ENCODE measurements at places on chromosomes 7 and 10. TPM values are rescaled to one million over a fixed set of nuclear protein-coding genes. Genes with fewer than 3 reads are reported as not detected.

COL28A1 gene
- total RNA-seq, result 3.8 TPM

SCIN gene
- total RNA-seq, result 0.31 TPM

CTAGE4 gene
- 0.14 TPM for total RNA-seq

FAM25C gene
- total RNA-seq, result not detected

DNA sequence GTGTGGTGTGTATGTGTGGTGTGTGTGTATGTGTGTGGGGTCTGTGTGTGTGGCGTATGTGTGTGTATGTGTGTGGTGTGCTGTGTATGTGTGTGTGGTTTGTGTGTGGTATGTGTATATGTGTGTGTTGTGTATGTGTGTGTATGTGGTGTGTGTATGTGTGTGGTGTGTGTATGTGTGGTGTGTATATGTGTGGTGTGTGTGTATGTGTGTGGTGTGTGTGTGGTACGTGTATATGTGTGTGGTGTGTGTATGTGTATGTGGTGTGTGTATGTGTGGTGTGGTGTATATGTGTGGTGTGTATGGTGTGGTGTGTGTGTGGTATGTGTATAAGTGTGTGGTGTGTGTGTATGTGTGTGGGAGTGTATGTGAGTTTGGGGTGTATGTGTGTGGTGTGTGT is 428.7 kb downstream of the PAXIP1 start:
- no peak for DNase-seq

PARP12 gene
- 9.9 TPM for total RNA-seq

GRCh38 chr7:142196066-142196840 is 61.6 kb downstream of the PRSS58 start:
- no peak for DNase-seq

GRCh38 chr10:76085002-76085816 is 653.8 kb downstream of the LRMDA start:
- DNase-seq, result no peak

DNA sequence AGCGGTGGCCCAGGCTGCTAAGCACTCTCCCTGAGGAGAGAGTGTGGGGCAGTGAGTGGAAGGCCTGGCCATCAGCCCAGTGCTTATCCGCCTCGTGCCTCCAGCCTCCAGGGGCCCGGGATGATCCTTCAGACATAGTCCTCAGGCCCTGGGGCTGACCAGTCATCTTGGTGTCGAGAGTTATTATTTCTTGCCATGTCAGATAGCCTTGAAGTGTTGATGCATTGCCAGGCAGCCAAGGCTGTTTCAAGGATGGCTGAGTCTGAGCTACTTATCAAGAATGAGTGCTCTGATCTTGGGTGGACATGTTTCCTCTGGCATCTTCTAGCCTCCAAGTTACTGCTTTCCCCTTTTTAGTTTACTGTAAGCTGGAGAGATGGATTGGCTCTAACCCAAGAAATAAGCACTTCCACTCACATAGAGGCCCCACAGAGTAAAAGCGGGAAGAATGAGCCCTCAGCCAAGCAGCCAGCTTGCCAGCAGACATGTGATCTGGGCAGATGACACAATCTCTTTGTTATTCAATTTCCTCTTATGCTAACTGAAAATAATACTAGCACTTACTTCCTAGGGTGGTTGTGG is 136.5 kb upstream of the NAMPT start:
- peak; percentile 89 for DNase-seq

NUTM2E gene
- total RNA-seq, result 0.59 TPM

DNA sequence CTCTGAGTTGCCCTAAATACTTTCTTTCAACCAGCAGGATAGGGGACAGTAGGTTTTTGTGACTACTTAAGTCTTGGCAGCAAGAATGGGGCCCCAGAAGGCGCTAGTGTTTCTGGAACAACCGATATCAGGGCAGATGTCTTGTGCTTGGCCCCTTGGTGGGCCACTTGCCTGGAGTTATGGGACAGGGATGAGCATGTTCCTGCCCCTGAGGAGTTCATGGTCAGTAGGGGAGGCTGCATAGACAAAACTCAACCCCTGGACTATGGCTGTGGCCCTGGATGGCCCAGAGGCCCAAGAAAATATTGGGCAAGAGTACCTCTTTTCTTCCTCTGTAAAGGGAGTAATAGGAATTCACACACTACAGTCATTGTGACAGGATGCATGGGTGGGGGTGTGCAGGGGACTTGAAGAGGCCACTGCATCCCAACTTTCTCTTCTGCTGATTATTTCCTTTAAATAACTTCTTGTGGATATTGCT is 57.7 kb upstream of the IGFBP3 start:
- peak; percentile 37 for DNase-seq

DNA sequence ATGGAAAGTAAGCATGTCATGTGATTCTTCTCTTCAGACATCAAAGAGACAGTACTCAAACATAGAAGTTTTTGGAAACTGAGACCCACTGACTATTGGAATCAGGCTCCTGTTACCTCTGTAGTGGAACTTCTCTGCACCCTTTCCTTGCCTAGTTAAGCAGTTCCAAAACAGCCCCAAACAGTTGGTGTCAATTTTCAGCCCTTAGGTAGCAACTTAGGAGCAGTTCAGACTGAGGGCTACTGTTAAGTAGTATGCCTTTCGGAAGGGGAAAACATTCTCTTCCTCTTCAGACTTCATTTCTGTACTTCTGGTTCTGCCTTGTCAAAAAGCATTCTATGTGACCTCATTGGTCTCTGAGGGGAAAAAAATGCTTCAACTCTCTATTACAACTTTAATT is 85.7 kb downstream of the ZNF277 start:
- DNase-seq, result no peak

HMX3 gene
- not detected for total RNA-seq

AKR1C2 gene
- total RNA-seq, result 55.5 TPM

- no peak for DNase-seq
Measured at GRCh38 chr7:7798510-7798909, 80.1 kb upstream of the RPA3 start.

- peak; percentile 29 for DNase-seq
Measured at GRCh38 chr7:505171-505570, 14.5 kb downstream of the PDGFA start.

DNA sequence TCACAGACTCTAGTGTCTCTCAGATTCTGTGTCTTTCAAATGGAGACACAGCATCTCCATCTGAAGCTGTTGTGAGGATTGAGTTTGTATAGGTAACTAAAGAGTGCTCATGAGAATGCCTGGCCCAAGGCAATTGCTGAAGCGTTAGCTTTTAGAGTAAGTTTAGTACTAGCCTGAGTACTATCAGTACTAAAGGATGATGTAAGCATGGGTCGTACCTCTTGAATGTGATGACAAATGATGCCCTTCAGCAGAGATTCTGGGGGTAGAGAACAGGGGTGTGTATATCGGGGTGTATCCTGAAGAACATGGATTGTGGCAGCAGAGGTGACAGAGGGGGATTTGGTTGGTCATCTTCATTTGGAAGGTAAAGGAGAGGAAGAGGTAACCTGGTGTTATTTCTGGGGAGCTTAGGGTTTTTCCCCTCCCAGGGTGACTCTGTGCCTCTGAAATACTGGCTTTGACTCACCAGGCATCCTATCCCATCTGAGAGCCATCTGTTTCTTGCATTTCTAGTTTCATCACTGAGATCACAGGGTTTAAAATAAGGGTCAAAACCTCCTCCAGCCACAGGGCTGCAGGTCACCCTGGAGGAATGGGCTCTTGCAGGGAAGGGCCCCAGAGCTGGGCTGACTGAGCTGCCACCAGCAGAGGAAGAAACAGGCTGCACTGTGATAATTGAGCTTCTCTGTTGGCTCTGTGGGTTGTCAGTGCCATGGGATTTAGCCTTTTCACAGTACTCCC is 756.0 kb downstream of the KCNMA1 start:
- DNase-seq, result no peak

SDK1 gene
- 2.4 TPM for total RNA-seq

GPR85 gene
- 3.4 TPM for total RNA-seq

- no peak for DNase-seq
Measured at GRCh38 chr10:2897619-2898508, 169.5 kb upstream of the PFKP start.

NODAL gene
- total RNA-seq, result not detected

DNA sequence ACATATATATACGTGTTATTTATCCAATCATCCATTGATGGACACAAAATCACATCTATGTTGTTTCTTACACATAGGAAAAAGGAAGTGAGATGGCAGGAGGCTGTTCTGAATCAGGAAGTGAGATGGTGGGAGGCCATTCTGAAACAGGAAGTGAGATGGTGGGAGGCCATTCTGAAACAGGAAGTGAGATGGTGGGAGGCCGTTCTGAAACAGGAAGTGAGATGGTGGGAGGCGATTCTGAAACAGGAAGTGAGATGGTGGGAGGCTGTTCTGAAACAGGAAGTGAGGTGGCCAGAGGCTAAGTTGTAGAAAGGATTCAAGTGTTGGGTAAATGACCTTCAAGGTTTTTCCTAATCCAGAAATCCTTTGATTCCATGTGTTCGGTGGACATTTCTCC is 921.5 kb downstream of the TYW1 start:
- DNase-seq, result no peak

DNA sequence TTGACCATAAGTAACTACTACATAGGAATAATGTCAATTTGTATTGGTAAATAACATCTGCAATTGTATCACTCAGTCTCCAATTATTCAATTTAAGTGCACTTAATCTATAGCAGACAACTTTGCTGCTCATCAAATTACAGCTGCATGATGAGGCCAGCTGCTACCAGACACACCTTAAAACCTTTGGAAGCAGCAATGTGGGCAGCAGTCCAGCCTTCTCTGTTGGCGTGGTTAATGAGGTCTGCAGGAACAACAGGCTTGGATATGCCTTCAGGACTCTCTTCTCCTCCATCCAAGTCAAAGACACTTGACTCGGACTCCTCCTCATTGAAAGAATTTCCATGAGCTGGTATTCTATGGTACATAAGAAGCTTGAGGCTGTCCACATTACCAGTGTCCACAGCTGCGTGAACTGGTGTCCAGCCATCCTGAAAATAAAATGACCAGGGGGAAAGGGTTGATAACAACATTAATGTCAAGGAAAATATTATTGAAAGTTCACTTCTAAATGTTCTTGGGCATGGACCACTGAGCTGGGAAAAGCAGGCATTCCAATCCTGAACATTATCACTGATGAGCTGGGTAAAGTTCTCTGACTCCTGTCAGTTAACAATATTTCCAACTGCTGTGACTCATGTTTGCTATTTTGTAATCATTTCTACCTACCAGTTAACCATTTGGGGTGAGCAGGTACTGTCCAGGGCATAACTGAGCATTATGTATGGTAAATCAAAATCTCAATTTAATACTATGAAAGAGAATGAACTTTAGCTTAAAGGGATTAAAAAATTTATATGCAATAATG is 95.7 kb downstream of the CTTNBP2 start:
- no peak for DNase-seq

GRCh38 chr10:52334595-52334994 is 20.5 kb downstream of the DKK1 start:
- DNase-seq, result no peak

DNA sequence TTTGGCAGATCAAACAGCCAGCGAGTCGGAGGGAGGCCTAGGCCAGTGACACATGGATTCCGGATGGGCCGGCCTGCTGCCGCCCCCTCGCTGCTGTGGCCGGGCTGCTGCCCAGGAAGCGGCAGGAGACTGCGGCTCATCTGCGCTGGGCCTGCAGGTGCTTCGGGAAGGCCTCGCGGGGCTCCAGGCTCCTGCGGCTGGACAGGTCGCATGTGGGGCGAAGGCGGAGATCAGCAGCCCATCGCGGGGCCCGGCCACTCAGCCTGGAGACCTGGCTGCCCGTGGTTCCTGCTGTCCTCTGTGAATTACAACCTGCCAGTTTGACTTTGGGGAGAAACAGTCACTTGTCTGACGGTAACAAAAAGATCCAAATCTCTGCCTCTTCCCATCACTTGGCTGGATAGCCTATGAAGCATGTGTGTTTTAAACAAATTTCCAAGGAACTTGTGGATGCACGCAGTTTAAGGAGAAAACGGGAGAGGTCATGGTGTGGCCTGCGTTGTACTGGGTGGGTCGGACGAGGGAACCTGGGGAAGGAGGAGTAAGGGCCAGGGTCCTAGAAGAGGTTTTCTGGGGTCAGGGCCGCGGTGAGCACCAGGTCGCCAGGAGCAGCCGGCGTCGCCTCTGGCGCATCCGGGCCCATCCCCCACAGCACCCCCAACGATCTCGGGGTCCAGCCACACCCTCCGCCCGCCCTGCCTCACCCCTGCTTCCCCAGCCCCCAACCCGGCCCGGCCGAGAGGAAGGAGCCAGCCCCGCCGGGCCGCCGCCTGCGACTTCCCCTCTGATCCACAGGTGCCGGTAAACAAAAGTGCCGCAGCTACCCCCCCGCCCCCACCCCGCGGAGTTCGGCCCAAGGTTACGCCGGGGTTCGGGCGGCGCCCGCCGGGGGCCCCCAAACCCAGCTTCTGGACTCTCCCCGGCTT is 1.6 kb downstream of the SPOCK2 start:
- peak; percentile 81 for DNase-seq

CCDC7 gene
- 34.7 TPM for total RNA-seq

DNA sequence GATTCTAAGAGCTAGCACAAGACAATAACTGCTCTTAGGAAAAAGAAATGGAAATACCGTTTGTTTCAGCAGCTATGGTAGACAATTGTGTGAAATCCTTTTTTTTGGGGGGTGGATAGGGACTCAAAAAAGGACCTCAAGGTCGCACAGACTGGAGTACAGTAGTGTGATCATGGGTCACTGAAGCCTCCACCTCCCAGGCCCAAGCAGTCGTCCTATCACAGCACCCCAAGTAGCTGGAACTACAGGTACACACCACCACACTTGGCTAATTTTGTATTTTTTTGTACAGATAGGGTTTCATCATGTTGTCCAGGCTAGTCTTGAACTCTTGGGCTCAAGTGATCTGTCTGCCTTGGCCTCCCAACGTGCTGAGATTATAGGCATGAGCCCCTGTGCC is 33.9 kb downstream of the KMT2E start:
- DNase-seq, result no peak

- no peak for DNase-seq
Measured at GRCh38 chr10:130513686-130514476, 377.7 kb downstream of the GLRX3 start.

HYAL4 gene
- 0.41 TPM for total RNA-seq

ANKRD30A gene
- not detected for total RNA-seq

PRKAR2B gene
- 53.5 TPM for total RNA-seq

FZD1 gene
- 27.5 TPM for total RNA-seq

DNA sequence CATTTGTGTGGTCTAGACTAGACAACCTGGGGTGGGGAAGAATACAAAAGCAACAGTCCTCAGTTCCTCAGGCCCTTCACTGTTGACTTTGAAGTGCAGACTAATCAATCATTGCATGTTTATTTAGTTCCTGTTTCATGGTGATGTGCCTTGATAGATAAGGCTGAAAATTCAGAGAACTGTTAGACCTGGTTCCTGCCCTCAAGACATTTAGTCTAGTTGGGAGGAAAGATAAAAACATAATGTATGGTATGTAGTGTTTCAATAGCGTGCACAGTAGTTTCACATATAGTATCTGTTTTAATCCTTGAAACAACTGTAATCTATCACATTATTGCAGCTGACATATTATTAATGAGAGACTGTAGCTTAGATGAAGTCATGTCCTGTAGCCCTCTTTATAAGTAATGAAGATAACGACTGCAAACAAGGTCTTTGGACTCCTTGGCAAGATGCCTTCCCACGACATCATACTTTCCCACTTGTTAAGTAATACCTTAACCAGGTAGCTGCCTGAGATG is 124.0 kb downstream of the CELF2 start:
- DNase-seq, result no peak

LIPN gene
- total RNA-seq, result 0.26 TPM

GRCh38 chr10:99565166-99565565 is 32.4 kb downstream of the NKX2-3 start:
- no peak for DNase-seq
